WTC11 (cell line): ENCODE measurements at places on chromosomes 11 and 22.

GRCh38 chr11:82867495-82868082, 32.6 kb downstream of the PRCP start:
- peak; percentile 79 for DNase-seq

GRCh38 chr22:26027341-26027740, 141.9 kb upstream of the SEZ6L start:
- no peak for DNase-seq

DNA sequence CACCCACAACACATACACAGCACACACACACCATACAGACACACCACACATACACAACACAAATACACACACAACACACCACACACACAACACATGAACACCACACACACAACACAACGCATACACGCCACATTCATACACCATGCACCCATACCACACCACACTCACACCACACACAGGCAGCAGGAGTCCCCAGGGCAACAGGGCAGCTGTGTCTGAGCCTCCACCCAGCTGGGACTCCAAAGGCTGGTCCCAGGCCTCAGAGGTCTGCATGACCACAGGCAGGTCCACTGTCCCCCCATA, 3.3 kb upstream of the WNT7B start:
- no peak for DNase-seq

- no peak for DNase-seq
Observed at GRCh38 chr11:73366265-73366610, 10.0 kb upstream of the RELT start.

- DNase-seq: no peak
Observed at GRCh38 chr11:995044-995751, 41.3 kb downstream of the MUC6 start.

GRCh38 chr11:9143721-9144120, 52.3 kb upstream of the SCUBE2 start:
- DNase-seq: no peak

DNA sequence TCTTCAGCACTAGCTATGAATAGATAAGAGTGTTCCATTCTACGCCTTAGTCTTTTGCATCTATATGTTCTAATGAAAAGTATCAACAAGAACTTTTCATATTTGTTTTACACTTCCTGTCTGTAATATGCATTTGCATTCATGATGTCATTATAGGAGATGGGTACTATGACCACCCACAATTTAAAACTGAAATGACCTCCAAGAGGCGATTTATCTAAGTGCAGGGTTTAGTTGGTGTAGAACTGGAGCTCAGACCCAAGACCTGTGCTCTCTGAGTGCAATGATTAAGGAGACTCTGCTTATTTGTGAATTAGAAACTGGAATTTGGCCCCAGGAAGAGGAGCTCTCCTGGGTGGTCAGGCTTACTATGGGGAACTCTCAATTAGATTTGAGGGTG, 289.1 kb downstream of the ETS1 start:
- DNase-seq: no peak

DNA sequence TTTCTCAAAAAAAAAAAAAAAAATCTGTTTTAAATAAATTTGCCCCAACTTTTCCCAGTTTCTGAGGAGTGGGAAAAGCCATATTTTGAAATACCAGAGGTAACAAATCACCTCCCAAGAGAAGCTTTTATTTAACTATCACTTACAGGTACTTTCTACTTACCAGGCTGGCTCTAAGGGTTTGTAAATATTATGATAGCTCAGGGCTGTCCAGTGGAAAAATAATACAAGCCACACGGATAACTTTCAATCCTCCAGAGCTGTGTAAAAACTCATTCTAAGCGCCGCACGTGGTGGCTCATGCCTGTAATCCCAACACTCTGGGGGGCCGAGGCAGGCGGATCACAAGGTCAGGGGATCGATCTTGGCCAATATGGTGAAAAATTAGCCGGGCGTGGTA, 5.6 kb upstream of the SEC14L4 start:
- DNase-seq: no peak

DNA sequence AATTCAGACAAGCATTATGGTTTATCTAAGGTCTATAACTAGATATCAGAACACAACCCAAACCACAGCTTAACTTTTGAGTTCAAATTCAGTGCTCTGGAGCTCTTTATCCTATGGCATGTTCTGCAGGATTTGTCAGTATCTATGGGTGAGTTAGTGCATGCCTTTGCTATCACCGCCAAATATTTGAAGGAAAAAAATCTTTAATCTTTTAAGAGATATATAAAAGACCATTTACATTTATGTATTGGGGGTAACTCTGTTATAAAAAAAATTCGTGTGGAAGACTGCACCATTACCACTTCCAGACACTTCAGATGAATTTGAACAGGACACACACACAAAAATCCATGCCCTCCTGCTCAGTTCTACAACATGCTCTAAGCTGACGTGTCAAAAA, 313.5 kb upstream of the CHORDC1 start:
- no peak for DNase-seq

DNA sequence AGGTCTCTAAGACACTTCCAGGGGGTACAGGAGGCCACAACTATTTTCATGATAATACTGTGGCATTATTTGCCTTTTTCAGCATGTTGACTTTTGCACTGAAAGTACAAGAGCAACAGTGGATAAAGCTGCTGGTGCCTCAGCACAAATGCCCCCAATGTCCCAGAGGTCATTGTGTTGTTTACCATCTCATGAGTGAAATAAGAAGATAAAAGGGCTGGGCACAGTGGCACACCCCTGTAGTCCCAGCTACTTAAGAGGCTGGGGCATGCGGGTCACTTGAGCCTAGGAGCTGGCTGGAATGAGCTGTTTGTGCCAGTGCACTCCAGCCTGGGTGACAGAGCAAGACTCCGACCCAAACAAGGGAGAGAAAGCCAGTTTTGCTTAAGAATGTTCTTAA, 72.6 kb upstream of the RAB1B start:
- DNase-seq: no peak

DNA sequence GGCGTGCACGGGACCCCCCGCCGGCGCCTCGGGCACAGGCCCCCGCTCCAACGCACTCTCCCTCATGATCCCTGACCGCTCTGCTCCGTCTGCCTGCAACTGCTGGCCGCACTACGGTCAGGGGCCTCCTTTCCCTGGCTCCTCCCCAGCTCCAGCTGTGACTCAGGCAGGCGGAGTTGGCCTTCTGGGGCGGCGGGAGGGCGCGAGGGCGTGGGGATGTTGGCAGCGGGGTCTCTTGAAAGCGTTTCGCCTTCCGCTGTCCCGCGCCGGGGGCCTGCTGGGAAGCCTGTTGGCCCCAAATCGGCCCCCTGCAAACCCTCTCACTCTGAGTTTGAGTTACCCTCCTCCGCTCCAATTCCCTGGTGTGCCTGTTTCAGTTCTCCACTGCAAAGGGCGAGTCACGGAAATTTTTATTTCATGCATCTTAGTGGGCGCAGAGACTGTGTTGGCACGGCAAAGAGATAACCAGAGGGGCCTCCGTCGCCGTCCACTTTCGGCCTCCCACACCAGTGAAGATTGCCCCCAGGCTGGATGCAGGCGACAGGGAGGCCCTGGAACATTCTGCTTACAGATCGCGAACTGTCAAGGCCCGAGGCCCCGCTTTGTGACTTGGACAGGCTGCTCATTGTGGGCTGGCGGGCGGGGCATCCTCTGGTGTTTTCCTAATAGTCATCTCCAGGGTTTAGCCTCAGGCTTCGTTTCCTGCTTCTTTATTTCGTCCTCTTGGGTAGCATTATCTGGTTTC, at the start of gene CAVIN3:
Gene CAVIN3, minus strand, starts transcription at position 91 of the 745 bp plus-strand sequence. Its CDS starts 25 bp downstream, at position 66.
- peak; percentile 71 for DNase-seq

DNA sequence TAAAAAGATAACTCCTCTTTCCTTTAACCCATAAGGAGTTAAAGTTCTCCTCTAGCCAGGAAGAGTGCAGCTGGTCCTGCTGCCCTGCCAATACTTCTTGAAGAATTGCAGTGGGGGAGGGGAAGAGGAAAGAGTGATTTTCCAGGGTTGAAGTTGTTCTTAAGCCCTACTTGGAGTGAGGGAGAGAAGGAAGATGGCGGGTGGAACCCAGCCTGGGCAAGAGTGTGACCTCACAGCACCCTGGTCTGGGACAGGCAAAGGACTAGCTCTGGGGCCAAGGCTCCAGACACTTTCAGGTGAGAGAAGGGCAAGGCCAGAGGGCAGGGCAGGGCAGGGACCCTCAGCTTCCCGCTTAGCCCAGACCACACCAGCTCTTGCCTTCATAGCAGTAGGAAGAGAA, 6.6 kb downstream of the TNKS1BP1 start:
- DNase-seq: no peak

GRCh38 chr11:86592659-86593451, 79.6 kb downstream of the ME3 start:
- DNase-seq: no peak

DNA sequence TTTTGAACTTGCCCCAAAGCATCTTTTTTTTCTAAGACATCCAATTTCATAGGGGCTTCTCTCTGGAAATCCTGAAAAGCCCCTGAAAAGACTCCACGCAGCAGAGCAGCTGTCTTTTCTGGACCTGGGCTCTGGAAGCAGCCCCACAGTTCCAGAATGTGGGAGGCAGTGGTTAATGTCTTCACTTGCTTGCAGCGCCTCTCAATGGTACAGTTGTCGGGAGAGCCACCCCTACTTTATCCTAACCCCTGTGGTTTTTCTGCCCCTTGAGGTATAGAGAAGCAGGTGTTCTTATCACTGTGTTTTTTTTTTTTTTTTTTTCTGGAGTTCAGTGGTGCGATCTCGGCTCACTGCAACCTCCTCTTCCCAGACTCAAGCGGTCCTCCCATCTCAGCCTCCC, 83.4 kb upstream of the SORL1-AS1 start:
- no peak for DNase-seq

DNA sequence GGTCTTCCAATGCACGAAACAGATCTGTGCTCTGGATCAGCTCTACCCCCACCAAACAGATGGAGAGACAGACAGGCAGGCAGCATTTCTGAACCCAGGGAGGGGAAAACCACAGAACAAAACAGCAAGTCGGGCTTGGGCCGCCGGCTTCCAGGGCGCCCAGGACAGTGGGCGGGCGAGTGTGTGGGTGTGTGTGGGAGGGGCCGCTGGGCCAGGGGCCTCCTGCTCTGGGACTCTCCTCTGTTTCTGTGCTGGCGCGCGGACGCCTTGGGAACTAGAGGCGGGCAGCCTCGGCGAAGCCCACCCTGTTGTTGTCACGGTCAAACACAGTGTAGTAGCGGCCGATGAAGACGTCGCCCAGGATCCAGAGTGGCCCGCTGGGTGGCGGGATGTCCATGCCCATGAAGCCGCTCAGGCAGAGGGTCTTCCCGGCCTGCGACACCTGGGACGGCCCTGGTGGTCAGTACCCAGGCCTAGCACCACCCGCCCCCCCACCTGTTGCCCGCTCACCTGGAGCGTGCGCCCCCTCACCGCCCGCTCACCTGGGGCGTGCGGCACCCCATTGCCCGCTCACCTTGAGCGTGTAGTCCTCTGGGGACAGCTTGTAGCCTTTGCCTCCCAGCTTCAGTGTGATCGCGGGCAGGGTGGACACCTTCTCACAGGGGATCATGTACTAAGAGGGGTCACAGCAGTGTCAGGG, 3.0 kb upstream of the IFITM10 start:
- no peak for DNase-seq

DNA sequence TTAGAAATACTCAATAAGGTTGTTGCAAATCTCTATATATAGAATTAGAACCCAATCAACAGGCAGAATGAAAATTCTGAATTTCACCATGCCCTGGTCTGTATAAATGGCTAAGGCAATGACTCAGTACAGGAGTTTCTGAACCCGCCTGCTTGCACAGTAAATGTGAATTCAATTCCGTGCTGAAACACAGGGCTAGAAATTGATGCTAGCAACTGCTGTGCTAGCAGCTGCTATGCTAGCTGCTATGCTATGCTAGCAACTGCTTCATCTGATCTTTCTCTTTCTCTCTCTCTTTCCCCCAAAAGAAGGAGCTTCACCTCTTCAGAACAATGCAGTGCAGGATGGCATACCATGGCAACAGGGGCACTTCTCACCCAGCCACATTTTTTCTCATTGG, 9.7 kb upstream of the OR52J3 start:
- DNase-seq: no peak

GRCh38 chr11:70628855-70629844, 230.8 kb downstream of the CTTN start:
- no peak for DNase-seq

DNA sequence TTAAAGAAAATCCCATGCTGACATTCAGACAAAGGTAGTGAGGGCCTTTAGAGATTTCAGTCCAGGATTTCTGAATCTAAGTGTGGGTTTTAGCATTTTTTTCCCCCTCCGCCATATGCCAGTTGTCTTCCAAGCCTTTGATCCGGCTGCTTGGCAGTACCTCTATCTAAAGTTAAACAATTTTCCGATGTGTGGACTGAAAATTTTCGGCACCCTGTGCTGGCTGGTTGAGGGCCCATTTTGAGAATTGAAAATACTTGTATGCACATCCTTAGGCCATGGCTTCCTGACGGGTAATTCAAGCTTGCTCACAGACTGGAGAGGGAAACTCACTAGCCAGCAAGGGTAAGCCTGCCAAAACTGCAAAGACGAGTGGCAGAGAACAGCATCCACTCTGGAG, 131.9 kb upstream of the NARS2 start:
- DNase-seq: no peak

DNA sequence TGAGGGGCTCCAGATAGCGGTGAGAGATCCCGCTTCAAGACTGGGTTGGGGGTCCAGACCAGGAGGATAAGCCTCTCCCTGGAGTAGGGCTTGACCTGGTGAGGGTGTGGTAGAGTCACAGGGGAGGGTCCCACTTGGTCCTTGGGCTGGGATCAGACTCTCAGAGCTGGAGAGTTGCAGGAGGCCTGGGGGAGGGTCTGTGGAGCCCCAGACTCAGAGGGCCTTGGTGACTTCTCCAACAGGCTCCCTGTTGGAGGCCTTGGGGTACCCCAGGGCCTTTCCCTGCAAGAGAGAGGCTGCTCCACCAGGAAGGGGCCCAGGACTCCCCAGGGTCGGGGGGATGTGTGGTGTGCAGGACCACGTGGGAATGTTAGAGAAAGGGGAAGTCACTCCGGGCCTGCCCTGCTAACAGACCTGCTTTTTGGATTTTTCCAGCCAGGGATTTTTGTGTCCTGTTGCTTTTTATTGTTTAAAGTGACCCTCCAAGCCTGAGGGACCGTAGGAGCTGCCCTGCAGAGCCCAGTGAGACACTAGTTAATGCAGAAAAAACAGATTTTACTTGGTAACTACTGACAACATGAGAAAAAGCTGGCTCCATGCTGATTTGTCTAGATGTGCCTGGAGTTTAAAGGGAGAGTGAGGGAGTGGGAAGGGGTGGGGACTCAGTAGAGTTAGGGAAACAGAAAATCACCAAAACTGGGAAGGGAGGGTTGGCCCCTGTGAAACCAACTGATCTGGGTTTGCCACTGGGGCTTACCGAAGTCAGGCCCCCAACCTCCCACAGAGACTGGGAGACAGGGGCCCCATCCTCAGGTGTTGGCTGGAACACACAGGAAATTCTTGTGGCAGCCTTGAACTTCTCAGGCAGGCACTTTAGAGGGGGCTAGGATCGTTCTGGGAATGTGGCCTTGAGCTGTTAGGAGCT, 801 bp upstream of the TXNRD2 start:
- no peak for DNase-seq
